ENCODE measurements at places on chromosomes 2 and 18.
A peak's percentile ranks its signal among the peaks of the same experiment; 100 is the strongest.

DNA sequence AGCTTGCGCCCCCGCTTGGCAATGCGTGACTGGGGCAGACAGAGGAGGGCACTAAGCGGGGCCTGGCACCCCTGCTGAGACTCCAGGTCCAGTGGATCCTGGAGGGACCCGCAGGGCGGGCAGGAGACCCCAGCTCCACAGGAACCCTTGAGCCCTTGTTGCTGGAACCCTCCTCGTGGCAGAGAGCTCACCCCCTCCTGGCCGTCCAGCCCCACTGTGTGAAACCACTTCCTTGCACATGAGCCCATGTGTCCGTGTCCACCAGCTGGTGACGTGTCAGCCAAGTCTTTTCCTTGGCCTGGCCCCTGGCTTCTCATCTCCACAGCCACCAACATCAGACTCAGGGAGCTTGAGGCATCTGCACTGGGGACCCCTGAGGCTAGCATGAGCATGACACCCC is 38.0 kb downstream of the BIN1 start:
- no peak for DNase-seq

DNA sequence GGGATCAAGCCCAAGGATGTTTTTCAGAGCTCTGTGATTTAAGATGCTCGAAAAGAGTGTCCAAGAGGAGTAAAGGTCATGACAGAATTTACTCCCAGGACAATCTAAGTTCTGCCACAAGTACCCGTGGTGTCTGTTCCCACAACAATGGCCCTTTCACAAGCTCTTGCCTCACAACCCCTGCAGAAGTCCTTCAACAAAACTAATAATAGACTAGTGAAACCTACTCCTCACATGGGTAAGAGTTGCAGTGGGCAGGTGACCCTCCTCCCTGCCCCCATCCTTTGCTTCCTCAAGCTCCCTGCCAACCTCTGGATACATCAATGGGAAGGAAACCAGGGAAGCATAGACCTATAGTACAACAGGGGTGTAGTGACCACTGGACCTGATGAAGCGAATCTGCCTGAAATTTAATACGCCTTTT is 34.9 kb downstream of the PTCD3 start:
- no peak for DNase-seq

GRCh38 chr2:69564604-69565003 is 78.9 kb downstream of the AAK1 start:
- peak; percentile 17 for DNase-seq

GRCh38 chr2:224350703-224351102 is 51.2 kb downstream of the FAM124B start:
- no peak for DNase-seq

DNA sequence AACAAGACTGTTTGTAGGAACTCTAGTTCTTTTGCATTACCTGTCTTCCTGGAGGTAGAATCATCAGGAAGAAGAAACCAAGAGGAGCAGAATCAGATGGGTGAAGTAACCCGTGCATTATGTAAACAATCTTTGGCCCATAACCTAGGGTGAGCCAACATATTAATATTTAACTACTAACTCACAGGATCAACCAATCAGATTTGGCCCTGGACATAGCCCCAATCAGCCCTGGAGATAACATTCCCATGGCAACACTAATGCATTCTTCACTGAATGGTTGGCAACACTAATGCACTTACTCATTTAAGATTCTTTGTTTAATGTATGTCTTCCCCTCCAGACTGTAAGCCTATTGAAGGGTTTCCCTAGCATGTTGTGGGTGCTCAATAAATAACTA is 72.0 kb upstream of the CTAGE1 start:
- no peak for DNase-seq

- DNase-seq, result peak; percentile 41
Observed at GRCh38 chr18:11310476-11311086, 161.2 kb upstream of the PIEZO2 start.

Measured in activated CD4-positive, alpha-beta T cell treated with anti-CD3 and anti-CD28 coated beads, Interleukin-2, amount 10 ng/mL, durations not matched to agents 7 days and 5 days (primary cell).